Activated CD4-positive, CD25-positive, alpha-beta regulatory T cell treated with anti-CD3 and anti-CD28 coated beads, Interleukin-2, amount 50 U/mL, for 16 hours (primary cell): ENCODE measurements at places on chromosomes 11 and 22.

DNA sequence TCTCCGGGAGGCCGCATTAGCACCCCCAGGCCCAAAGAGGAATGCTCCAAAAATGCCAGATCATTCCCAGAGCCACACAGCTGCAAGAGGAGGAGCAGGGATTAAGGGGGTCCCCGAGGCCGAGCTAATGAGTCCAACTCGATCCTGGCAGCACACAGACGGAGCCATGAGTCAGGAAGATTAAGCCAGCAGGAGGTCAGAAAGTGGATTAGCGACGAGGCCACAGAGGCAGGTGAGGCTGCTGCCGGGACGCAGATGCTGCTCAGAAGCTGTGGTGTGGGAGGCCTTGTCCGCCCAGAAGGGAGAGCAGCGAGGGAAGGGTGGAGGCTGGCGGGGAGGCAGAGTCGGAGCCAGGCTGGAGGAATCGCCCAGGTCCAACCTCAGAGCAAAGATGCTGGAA is 120.5 kb downstream of the SHANK2 start:
- DNase-seq, result no peak

DNA sequence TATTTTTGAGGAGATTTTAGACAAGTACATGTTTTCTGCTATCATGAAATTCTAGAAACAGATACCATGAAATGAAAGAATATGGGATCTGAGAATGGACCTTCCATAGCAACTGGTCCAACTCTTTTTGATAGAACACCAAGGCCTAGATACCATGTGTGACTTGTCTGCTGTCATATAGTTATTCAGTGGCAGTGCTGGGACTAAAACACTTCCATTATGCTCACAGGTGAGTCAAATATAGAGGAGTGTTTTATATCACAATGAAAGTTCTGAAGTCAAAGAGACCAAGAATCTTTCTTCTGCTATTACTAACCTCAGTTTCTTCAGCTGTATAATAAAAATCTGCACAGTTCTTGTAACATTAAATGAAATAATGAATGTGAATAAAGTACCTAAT is 276.9 kb downstream of the DCDC1 start:
- no peak for DNase-seq

DNA sequence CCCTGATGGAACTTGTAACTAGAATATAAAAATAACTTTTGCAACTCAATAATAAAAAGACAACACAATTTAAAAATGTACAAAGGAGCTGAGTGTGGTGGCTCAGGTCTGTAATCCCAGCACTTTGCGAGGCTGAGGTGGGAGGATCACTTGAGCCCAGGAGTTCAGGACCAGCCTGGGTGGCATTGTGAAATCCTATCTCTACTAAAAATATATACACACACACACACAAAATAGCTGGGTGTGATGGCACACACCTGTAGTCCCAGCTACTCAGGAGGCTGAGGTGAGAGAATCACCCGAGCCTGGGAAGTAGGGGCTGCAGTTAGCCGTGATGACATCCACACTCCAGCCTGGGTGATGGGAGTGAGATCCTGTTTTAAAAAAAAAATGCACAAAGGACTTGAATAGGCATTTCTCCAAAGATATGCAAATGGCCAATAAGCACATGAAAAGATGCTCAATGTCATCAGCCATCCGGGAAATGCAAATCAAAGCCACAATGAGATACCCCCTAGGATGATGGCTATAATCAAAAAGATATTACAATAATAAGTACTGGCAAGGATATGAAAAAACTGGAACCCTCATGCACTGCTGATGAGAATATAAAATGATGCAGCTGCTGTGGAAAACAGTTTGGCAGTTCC is 59.8 kb upstream of the SEPTIN5 start:
- DNase-seq, result no peak

GRCh38 chr11:116870054-116870453 is 32.6 kb upstream of the APOA1 start:
- DNase-seq, result no peak

DNA sequence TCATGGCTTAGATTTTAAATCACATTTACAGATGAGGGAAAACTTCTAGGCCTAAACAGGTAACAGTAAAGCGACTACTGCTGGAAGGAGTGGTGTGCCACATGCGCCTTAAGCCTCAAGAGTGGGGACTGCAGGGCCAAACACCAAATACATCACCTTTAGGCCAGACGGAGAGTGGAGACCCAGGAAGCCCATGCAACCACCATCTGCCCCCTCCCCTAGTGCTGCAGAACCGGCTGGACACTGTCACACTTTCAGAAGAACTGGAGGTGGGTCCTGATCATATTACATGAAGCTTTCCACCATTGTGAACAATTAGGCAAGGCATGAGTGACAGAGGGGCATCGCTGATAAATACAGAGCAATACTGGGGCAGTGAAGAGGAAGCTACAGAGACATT is 28.9 kb downstream of the SLC25A18 start:
- DNase-seq, result no peak

DNA sequence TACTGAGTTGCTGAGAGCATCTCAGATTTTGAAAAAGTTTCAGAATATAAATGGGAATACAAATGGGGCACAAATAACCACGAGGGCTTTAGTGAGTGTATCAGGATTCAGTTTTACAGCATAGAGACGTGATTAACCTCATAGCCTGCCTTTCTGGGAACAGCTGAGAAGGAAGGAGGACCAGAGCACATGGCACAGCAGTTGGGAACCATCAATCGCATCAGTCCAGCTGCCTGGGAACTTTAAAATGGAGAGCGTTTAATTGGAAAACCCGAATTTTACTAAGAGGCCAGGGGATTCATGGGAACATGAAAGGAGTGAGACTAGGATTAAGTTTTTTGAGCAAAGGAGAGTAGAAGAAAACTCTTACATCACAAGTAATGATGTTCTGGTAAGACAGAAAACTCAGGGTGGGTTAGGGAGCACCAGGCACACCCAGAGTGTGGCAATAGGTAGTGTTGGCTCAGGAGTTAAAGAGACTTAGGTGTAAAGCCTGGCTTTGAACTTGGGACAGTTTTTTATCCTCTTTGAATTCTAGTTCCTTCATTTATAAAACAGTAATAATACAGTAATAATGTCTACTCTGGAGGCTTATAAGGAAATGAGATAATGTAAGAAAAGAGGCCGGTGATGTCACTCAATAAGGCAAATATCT is 40.2 kb downstream of the FZD4 start:
- no peak for DNase-seq

- DNase-seq, result no peak
These were observed 27.3 kb upstream of the SERPIND1 start for GRCh38 chr22:20746431-20747189.

GRCh38 chr22:34812631-34813030 is 253.3 kb upstream of the ISX start:
- DNase-seq, result no peak

- no peak for DNase-seq
These were observed 9.4 kb upstream of the PLEKHB1 start for GRCh38 chr11:73637012-73637411.

DNA sequence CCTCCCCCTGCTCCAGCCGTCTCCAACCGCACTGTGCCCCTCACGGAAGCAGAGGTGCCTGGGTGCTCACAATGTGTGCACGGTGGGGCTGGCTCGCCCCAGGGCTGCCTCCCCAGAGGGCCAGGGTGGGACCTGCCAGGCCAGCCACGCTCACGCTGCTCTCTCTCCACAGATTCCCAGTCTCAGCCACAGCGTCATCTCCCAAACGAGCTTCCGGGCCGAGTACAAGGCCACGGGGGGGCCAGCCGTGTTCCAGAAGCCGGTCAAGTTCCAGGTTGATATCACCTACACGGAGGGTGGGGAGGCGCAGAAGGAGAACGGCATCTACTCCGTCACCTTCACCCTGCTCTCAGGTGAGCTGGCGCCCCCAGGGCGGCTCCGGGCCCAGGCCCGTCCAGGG is 30.4 kb downstream of the MOB2 start:
- DNase-seq, result no peak

- no peak for DNase-seq
These were observed 52.2 kb downstream of the C22orf42 start for GRCh38 chr22:32106930-32107329.

DNA sequence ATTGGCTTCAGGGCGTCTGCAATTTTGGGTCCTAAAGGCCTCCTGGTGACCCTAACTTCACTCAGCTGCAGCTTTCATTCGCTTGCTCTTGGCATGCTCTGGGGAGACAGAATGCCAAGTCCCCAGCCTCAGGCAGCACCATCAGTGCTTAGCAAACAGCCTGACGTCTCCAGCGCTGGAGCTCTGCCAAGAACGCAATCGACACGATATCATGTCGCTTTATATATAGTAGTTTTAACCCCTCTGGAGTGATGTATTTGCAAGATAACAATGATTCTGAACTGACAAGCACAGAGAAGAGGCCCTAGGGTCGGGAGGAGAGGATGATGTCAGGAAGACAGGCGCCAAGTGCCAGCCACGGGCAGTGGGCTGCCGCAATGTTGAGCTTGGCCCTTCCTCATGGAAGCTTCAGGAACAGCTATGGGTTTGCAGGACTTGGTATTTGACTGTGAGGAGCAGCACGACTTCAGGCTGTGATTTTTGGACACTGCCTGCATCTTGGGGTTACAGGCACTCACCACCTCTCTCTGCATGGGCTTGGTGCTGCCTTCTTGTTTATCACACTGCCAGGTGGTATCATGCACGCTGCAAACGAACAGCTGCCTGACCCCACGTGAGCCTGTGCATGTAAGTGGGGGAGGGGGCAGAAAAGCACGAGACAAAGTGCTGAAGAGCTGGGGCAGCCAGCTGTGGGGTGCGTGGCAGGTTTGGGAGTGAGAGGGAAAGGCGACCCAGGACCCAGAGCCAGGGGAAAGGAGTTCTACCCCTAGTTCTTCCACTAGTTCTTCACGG is 26.1 kb downstream of the B3GAT1 start:
- no peak for DNase-seq

DNA sequence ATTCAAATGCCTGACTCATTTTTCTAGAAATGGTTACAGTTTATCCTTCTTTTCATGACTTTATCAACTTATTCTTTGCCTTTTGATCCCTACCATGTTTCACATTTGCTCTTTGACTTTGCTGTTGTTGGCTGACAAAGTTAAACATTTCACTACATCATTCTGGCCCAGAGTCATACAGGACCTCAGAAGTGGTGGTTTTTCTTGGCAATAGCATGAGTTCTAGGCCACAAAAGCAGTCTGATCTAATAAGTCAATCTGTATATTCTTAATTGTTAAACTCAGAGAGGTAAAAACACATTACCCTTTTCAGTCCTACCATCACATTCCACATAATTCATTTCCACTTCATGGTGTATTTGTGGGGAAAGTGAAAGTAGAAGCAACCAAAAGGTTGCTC is 763.2 kb upstream of the TENM4 start:
- no peak for DNase-seq

- DNase-seq, result no peak
These were observed 23.6 kb downstream of the TXN2 start for GRCh38 chr22:36457688-36458450.

GRCh38 chr22:42294034-42294985 is 23.9 kb upstream of the TCF20 start:
- DNase-seq, result no peak

DNA sequence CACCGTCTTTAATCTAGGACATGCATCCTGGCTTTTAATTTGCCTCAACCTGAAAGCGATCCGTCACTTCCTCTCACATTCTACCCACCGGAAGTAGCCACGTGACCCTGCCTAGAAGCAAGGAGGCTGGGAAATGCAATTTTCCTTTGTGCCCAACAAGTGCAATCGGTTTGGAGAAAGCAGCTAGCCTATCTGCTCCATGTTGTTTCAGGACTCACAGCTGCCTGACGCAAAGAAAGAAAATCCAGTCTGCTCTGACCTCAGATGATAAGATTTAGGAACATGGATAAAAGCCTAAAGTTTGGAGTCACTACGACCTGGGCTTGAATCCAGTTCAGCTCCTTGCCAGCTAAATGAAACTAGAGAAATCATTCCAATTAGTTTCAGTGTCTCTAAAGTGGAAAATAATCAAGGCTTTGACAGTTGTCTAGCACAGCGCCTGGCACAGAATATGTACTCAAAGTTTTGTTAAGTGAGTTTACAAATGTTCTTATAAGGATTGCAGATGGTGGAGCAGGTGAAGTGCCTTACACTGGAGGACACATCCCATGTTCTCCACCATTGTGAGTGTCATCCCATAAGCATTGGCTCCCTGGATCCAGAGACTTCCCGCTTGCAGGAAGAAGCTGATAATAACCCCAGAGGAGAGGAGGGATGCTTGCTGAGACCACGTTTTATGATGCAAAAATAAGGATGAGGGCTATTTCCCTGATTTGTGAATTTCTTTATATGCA is 553.7 kb downstream of the MN1 start:
- DNase-seq, result no peak
